Left cardiac atrium (tissue), 4 donors: ENCODE measurements at places on chromosomes 5 and 9. TPM values are rescaled to one million over a fixed set of nuclear protein-coding genes. Genes with fewer than 3 reads are reported as not detected.

DNA sequence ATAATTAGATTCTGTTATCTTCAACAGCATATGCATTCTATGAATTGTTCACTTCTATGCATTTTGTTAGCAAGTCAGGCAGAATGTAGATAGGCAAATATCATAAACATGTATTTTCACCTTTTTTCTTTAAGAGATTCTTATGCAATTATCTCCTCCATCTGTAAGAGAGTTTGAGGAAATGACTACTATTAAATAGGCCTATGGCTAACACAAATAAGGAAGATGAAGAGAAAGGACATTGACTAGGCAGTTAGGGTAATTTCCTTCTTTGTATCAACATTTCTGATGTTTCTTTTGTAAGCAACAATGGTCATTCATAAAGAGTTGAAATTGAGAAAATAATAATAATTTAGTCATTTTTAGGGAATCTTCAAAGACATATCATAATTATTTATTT is 145.2 kb upstream of the CDH12 start:
- no peak for DNase-seq

DNA sequence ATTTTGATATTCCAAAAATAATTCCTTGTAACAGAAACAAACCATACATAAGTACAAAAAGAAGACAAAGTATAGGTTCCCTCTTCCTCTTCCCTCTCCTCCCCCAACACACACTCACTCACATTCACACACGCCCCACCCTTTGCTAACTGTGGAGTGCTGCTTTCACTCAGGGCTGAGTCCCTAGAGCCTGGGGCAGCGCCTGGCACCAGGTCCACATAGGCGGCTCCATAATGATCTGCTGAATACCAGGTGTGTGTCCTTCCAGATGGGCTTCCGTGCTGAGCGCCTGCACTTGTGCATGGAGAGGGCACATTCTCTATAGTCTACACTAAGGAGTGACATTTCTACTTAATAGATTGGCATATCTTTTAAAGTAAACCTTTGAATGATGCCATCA is 3.7 kb downstream of the SEMA4D start:
- no peak for DNase-seq

GRCh38 chr9:3968891-3969290 is 331.0 kb downstream of the GLIS3 start:
- DNase-seq, result no peak

DNA sequence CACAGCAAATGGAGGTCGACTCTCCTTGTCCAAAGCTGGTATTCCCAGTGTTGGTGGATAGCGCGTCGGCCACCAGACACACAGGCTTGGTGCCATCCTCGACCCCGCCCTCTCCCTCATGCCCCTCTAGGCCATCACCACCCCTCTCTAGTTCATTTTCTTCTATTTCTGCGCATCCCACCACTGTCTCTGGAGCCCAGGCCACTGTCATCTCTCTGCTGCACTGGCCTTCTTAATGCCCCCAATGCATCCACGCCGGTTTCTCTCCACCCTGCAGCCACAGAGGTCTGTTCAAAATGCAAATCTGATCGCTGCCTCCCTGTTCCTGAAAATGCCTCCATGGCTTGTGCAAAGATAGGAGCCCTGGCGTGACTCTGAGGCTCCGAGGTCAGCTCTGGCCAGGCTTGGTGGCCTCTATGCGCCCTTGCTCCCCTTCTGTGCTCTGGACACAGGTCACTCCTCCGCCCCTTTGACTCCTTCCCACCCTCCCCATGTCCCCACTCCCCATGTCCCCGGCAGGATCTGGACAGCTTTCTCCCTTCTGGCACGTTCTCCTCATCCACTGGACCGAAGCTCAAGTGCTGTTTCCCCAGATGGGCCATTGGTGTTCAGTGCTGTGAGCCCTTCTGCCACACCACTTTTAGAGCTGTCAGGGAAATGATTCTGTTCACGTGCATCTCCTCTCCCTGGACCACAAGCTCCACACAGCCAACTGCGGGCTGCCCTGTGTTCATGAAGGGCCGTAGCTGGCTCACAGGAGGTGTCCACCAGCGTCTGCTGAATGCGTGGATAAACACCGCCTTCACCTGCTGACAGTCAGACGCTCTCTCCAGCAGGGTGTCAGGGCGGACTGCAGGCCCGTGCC is 59.5 kb upstream of the RNF130 start:
- no peak for DNase-seq

GRCh38 chr9:15146268-15146700 is 160.7 kb downstream of the TTC39B start:
- no peak for DNase-seq

DNA sequence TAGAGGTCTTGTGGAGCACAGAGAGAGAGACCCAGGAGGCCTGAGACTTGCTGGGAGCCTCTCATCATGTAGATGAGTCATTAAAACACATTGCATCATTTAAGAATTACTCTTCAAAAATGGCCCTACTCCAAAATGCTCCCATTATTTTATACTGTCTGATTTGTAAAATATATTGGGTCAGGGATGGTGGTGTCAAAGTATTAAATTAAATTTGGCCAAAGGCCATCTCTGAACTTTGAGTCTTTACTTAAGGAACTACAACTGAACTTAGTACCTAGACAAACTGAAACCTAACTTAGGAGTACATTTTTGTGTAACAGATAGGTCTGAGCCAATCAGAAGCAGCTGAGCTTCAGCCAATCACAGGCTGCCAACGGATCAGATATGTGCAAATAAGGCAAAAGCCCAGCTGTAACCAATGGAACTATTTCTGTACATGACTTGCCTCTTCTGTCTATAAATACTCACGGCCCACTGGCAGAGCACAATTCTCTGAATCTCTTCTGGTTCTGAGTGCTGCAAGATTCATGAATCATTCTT is 657.2 kb downstream of the TLE1 start:
- peak; percentile 51 for DNase-seq

DNA sequence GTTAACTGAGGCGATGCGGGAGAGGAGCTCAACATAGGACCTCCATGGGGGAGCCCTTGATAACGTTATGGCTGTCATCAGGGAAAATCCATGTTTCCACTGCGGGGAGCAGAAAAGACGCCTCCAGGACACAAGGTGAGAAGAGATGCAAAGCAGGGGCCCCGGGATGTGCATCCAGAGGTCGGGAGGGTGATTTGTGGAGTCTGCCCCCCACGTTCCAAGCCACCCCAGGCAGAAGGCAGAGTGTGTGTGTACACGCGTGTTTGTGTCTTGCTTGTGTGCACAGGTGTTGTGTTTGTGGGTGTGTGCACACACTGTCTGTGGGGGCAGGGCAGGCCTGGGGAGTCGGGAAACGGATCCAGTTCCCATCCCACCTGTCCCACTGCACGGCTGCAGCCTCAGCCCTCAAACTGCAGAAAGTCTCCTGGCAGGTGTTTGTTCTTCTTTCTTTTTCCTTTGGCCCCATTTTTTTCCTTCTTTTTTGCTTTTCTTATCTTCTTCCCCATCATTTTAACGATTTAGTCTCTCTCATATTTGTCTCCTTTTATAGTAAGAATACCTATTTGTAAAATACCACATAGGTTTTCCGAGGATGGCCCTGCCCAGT is 17.4 kb upstream of the PLEKHG4B start:
- DNase-seq, result no peak

- no peak for DNase-seq
Measured at GRCh38 chr5:32630867-32631491, 45.6 kb downstream of the SUB1 start.

DNA sequence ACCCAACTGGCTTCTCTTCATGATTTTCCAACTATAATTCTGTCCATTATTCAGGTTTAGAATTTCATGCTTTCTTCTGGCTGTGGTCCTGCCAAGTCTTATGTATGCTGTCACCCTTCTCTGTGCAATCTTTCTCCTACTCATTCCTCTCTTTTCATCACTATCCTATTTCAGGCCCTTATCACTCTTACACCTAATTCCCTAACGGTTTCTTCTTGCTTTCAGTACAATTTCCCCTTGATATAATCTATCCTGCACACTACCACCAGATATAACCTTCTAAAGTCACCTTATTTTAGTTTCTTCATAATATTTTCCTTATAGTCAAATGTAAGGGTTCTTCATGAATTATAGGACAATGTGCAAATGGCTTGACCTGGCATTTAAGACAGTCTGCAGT is 436.2 kb downstream of the RAB3C start:
- no peak for DNase-seq

GRCh38 chr5:10660720-10661387 is 97.0 kb downstream of the ANKRD33B start:
- DNase-seq, result no peak

GRCh38 chr5:34521628-34522290 is 134.4 kb upstream of the RAI14 start:
- DNase-seq, result no peak

DNA sequence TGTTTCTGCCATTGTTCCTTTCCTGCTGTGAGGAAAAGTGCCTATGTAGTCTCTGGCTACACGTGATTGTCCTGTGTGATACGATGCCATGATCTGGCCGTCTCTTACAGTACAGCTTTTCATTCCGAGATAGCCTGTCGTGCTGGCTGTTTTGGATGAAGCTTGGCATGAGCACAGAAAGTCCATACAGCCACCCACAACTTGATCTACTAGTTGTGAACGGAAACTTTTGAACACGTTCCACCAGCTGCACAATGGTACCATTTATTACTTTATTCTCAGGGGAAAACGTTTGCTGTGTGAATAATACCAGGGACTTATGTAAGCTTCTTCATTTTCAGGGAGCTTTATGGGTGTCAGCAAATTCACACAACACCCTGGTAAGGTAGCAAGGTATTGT is 217.6 kb upstream of the ANKRD55 start:
- peak; percentile 25 for DNase-seq

GRCh38 chr9:112914524-112914923 is 23.8 kb upstream of the SLC46A2 start:
- no peak for DNase-seq

DNA sequence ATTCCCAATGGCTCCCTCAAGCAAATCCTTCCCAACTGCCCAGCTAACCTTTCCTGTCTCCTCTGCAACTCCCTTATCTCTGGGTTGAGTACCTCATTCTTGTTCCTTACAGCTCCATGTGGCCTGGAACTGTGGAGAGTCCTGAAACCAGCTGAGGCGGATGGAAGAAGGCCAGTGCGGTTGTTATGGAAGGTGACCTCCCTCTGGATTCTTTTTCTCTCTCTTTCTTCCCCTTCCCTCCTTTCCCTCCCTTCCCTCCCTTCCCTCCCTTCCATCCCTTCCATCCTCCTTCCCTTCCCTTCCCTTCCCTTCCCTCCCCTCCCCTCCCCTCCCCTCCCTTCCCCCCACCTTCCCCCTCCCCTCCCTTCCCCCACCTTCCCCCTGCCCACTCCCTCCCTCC is 45.1 kb downstream of the IL31RA start:
- DNase-seq, result no peak

DNA sequence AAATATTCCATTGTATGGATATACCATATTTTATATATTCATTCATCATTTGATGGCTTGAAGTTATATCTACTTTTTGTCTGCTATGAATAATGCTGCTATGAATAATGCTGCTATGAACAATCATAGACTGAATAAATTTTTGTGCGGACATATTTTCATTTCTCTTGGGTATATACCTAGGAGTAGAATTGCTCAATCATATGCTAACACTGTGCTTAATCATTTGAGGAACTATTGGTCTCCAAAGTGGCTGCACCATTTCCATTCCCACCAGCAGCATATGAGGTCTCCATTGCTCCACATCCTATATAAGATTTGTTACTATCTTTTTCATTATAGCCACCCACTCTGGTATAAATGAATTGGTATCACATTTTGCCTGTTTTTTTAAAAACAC is 18.3 kb upstream of the TEK start:
- DNase-seq, result no peak

DNA sequence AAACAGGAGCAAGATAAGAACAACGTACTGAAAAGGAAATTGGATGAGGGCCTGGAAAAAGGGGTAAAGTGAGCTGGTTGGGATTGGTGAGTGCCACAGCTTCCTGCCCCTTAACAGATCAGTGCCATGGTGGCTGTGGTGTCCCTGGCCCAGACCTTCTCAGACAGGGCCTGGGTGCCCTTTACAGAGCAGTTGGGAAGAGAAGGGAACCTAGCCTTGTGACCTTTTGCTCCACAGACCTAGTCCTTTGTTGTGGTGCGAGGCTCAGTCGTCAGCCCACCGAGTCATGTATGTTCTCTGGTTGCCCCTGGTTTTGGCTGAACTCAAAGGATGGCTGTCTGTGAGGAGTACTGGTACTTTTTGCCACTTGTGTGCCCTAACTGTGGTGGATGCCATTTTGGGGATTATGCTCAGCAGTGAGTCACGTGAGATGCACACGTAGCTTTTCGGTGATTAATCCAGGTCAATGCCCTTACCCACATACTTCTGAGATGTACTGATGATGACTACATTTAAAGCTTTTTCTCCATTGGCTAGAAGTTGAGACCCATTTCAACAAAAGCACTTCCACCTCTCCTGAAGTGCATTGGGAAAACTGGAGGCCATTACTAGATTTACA is 48.4 kb downstream of the EXOSC2 start:
- no peak for DNase-seq

DNA sequence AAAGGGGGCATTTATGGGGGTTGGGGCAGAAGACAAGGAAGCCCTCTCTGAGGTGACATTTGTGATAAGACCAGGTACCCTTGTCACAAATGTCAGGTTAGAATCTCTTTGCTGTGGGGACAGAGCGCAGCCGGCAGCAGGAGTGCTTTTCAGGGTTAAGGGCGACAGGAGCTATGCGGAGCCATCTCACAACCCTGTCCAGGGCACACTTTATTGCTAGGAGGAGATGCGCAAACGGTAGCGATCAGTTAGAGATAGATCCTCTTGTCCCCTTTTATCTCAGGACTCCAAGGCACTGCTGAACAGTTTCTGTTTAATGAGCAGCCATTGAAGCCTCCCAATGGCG is 438 bp upstream of the LAMC3 start:
- no peak for DNase-seq

GRCh38 chr5:174327317-174327864 is 281.9 kb downstream of the NSG2 start:
- DNase-seq, result peak; percentile 56

- no peak for DNase-seq
Measured at GRCh38 chr9:127307802-127308201, 43.2 kb downstream of the GARNL3 start.

DNA sequence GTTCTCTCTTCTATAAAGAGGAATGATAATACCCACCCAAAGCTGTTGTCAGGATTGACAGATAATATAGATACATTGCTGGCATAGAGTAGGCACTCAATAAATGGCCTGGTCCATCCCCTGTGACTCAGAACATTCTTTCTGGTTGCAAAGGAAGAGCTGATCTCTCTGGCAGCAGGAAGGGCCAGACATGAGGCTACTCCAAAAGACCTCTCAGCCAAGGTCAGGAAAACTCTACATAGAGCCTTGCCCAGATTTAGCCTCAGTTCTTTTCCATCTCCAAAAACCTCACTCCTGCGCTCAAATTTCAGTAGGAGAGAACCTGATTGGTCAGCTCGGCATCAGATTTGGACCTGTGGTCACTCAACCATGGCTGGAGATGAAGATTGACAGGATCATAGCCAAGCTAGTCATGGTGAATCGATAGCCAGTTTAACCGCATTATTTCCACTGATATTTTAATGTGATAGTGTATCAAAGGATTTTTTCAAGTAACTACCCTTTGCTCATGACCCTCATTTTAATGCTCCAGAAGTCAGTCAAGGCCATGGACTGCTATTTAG is 319.6 kb downstream of the DRD1 start:
- no peak for DNase-seq

- DNase-seq, result no peak
Measured at GRCh38 chr9:85599540-85600105, 142.1 kb downstream of the AGTPBP1 start.

Gene RLN2
- not detected for total RNA-seq

Gene SPEF2
- total RNA-seq, result 2.6 TPM

Gene ACTBL2
- total RNA-seq, result not detected

Gene ANXA2R
- 1.6 TPM for total RNA-seq

Gene IFNA5
- not detected for total RNA-seq

Gene SPINK4
- total RNA-seq, result not detected
